ENCODE measurements at places on chromosomes 5 and 9.

DNA sequence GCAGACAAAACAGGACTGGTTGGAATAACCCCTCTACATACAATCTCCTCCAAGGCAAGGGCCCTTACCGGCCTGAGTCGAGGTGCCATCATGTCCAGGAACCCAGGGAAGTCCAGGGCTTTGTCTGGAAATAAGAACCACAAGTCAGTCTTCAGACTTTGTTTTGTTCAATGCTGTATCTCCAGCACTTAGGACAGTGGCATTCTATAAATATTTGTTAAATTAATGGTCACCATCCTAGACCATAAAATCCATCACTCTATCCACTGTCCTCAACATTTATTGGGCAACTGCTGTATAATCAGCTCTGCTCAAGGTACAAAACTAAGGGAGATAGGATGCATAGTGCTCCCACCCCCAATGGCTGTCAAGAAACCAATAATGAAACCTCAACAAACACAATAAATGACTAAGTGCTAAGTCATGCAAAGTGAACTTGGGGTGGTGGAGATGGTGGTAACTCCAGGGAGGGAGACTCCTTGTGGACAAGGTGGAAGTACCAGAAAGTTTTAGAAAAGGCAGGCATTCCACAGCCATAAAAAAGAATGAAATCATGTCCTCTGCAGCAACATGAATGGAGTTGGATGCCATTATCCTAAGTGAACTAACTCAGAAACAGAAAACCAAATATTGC, 5.0 kb downstream of the RELL2 start:
- no peak for DNase-seq

GRCh38 chr9:74533253-74533652, 36.1 kb downstream of the RORB start:
- DNase-seq = no peak

- DNase-seq = no peak
Observed at GRCh38 chr9:34651321-34651720, 664 bp upstream of the IL11RA start.

- DNase-seq = no peak
Observed at GRCh38 chr5:169886677-169887076, 93.6 kb downstream of the INSYN2B start.
